ENCODE measurements at places on chromosomes 1 and 21. TPM values are rescaled to one million over a fixed set of nuclear protein-coding genes. Genes with fewer than 3 reads are reported as not detected.

The DISC1 gene
- total RNA-seq = 6.1 TPM

The TGFB2 gene
- total RNA-seq = 0.27 TPM

The TRIM17 gene
- not detected for total RNA-seq

The HYI gene
- 30.1 TPM for total RNA-seq

- DNase-seq = no peak
Measured at GRCh38 chr1:158248118-158248517, 6.1 kb upstream of the CD1A start.

DNA sequence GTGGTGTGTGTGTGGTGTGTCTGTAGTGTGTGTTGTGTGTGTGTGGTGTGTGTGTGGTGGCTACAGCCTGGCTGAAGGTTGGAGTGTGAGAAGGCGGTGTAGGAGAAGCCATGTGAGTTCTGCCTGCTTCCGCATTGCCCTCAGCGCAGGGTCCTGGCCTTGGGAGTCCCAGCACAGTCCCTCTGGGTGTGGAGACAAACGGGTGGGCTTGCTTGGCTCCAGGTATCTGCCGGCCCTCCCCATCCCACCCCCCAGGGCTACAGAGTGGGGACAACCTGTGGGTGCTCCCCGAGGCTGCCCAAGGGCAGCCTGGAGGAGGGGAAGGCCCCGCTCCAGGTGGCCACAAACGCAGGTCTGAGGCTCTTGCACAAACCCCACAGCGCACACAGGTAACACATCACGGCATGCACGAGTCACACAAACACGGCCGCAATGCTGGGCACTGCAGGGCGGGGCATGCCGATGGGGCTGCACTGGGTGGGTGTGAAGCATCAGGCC is 31.7 kb upstream of the ADARB1 start:
- DNase-seq = no peak
